ENCODE measurements at places on chromosomes 1 and 21. TPM values are rescaled to one million over a fixed set of nuclear protein-coding genes. Genes with fewer than 3 reads are reported as not detected.

GRCh38 chr1:226250511-226250910, 27.0 kb downstream of the MIXL1 start:
- DNase-seq = no peak

DNA sequence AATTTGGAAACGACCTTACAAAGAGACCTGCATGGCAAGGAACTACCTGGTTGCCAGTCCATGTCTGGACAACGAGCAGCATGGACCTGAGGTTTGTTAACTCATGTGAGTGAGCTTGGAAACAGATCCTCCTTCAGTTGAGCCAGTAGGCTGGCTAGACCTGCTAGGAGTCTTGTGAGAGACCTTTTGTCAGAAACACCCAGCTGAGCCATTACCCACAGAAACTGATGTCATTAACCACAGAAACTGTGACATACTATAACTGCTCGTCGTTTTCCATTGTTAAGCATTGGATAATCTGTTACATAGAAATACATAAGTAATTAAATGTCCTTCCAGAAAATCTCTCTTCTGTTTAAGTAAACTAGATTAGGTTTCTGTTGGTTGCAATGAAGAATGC, 211.1 kb upstream of the C21orf91 start:
- no peak for DNase-seq

DNA sequence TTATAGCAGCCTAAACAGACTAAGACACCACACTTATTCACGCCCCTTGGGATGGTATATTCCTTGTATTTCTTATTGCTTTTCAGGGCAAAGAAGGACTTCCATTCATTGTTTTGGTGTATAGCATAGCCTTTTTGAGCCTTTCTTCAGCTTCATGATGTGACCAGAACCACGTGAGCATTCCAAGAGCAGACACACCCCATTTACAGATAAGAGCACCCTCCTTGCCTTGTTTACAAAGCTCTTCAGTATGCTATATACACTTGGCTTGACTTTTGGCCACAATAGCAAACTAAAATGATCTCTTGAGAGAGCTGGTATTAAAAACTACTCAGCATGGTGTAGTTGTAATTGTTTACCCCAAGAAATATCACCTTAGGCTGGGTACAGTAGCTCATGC, 78.7 kb downstream of the PIK3R3 start:
- no peak for DNase-seq

- DNase-seq = no peak
These were observed 315.9 kb downstream of the PDE4B start for GRCh38 chr1:66108624-66109023.

DNA sequence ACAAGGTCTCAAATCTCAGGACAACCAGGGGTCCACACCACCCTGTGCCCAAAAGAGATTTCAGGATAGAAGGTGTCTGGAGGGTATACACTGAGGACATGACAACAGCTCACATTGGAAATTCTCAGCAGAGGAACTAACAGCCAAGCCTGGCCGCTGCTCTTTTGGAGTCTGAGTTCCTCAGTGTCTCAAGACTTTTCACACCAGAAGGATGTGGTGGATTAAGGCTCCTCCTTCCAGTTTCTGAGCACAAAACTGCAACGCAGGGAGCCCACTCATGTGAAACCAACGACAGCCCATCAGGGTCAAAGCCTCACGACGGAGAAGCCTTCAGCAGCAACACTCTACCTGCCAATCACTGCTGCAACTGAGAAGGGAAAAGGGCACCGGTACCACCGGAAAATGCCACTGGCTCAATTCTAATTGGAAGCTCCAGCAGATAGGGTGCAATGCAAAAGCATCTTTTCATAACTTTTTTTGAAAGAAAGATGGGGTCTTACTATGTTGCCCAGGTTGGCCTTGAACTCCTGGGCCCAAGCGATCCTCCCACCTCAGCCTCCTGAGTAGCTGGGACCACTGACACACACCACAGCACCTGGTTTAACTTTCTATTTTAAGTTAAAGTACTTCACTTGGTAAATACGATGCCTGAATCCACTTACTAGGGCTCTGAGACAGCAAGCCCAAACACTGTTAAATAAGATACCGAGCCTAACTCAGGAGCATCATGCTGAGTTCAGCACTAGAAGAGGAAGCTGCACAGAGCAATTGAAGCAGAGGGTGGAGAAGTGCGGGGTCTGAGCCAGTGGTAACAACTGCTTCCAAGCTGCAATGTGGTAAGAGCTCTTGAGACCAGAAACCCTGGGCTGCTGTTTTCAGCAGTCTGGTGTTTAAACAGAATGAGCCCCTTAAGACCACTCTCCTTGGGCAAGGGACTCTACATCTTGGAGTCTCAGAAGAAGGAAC, 7.8 kb downstream of the CAPZB start:
- peak; percentile 82 for DNase-seq

DNA sequence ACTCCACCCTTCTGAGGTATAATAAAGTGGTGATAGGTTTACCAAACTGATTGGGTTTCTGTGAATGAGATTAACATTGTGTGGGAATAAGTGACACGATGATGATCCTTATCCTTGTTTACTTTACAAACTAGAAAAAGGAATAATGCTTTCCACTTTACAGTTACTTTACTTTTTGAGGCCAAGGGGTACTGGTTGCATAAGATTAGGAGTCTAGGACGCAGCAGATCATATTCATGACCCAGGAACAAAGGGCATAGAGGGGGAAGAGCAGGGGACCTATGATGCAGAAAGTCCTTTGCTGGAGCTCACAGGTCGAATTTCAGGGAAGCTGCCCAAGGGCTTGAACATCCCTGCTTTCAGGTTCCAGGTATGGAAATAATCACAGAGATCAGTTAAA, 20.4 kb downstream of the FGGY start:
- no peak for DNase-seq

DNA sequence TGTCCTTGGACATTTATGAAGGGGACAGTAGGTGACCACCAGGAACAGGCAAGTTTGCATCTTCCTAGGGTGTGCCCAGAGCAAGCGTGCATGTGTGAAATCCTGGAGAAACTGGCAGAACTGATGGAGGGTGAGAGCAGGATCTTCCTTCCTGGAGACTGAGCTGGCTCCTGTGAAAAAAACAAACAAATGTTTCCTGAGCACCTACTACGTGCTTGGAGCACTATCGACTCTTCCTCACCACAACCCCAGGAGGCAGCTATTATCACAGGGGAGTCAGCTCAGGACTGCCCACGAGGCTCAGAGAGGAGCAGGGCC, 1.5 kb upstream of the EDN2 start:
- no peak for DNase-seq

DNA sequence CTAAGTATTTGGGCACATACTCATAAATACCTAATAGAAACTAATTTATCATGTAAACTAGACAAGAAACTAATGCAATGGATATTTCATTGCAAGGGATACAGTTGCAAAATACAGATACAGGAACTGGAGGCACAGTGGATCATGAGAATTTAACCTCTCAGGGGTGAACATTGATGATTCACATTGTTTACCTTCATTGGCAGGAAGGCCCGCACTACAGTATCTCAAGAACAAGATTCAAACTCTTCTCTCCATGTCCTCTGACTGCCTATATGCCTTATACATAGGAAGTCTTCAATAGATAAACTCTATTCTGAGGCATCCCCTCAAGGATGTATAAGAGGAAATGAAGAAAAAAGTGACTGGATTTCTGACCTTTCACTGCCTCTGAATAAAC, 18.4 kb upstream of the PTBP2 start:
- DNase-seq = no peak

- DNase-seq = no peak
These were observed 116.6 kb upstream of the ZBTB40 start for GRCh38 chr1:22334860-22335550.

GRCh38 chr1:42924851-42925760, 33.6 kb downstream of the SLC2A1 start:
- no peak for DNase-seq

GRCh38 chr1:1788646-1789431, 10.6 kb upstream of the NADK start:
- DNase-seq = no peak

GRCh38 chr1:41379738-41380130, 18.5 kb downstream of the FOXO6 start:
- DNase-seq = no peak

- no peak for DNase-seq
These were observed 32.2 kb upstream of the UBE2U start for GRCh38 chr1:64171246-64171645.

GRCh38 chr1:19139711-19140110, 70.4 kb downstream of the UBR4 start:
- DNase-seq = no peak

DNA sequence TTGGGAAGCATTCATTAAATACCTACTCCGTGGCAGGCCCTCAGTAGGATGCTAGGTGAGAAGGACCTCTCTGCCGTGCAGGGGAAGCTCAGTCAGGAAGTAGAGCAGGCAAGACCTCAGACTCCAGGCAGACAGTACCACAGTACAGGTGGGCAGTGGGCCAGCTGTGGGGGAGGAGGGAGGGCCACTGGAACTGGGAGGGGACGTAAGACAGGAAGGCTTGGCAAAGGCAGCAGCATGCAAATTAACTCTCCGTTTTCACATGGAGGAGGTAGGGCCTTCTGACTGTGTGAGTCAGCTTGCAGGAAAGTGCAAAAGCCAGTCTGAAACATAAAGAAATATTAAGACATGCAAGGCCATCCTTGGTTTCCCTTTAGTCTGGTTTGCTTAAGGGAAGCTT, 157.7 kb downstream of the TRIM33 start:
- DNase-seq = no peak

DNA sequence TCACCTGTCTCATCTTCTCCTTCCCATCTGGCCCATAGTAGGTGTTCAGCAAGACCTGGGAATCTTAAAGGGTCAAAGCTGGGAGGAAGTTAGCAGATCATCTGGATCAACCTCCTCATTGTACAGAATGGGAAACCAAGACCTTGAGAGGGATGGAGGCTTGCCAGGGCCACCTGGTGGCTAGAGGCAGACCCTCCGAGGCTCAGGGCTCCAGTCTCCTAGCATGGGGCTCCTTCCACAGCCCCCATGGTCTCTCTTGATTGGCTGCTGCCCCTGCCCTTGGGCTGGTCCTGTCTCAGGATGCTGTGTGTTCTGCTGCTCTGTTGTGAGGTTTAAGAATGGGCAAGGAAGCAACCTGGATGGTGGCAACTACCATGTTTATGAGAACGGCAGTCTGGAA, 68.7 kb upstream of the CNTN2 start:
- no peak for DNase-seq

DNA sequence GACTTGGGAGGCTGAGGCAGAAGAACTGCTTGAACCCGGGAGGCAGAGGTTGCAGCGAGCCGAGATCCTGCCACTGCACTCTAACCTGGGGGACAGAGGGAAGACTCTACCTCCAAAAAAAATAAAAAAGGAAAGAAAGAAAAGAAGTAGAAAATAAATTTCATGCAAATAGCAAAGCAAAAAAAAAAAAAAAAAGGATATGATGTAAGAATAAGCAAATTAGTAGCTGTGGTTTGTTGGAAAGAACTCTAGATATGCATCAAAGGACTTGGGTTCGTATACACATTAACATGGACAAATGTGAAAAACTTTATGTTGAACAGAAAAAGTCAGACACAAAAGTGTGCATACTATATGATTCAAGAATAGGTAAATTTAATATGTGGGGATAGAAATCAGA, 11.9 kb downstream of the WASF2 start:
- no peak for DNase-seq

- no peak for DNase-seq
These were observed 578 bp upstream of the SESN2 start for GRCh38 chr1:28258628-28259251.

GRCh38 chr1:24309762-24310485, 9.2 kb upstream of the GRHL3 start:
- no peak for DNase-seq

DNA sequence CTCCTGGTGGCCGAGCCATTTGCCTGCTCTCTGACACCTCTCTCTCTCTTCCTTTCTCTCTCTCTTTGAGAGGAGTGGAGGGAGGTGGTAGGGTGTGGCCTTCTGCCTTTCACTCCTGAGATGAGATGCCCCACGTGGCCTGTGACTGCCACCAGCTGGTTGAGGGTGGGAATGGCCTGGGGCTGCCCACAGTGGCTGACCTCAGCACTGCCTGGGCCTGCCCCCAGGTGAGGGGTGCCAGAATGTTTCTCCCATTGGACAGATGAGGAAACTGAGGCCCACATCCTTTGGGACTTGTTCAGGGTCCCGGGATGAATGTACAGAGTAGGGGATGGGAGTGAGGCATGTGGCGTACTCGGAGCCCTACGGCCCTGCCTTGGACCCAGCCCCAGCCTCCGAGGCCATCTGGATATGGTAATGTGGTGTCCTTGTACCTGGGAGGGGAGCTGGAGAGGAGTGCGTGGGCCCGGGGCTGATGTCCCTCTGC, 12.7 kb upstream of the C1orf167 start:
- DNase-seq = no peak

DNA sequence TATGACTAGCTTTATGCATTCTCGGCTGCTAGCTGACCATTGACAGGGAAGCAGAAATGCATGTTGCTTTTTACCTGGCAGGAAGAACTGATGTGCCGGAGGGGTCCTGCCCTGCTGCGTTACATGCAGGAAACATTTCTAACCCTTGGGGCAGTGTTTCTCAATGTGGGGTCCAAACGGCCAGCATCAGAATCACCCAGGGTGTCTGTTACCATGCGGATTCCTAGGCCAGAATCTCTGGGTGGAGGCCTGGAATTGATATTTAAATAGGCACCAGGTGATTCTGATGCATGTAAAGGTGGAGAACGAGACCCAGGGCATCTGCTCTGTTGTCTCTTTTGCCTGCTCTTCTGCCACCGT, 182.7 kb downstream of the PCP4 start:
- DNase-seq = no peak

- no peak for DNase-seq
These were observed 4.6 kb downstream of the NENF start for GRCh38 chr1:212437179-212437798.

The NID1 gene
- 122 TPM for total RNA-seq

The GUCA2A gene
- not detected for total RNA-seq

The LAX1 gene
- 0.83 TPM for total RNA-seq

The SYCP1 gene
- total RNA-seq = not detected

The TMOD4 gene
- not detected for total RNA-seq

The RIT1 gene
- total RNA-seq = 34.1 TPM

The CYP4A22 gene
- total RNA-seq = 0.10 TPM

The FAM229A gene
- total RNA-seq = 5.4 TPM

The KRTAP11-1 gene
- not detected for total RNA-seq

The SLAMF8 gene
- total RNA-seq = 4.8 TPM

The CFHR2 gene
- total RNA-seq = not detected
